PC-9 (cell line): ENCODE measurements at places on chromosomes 6 and 20.

DNA sequence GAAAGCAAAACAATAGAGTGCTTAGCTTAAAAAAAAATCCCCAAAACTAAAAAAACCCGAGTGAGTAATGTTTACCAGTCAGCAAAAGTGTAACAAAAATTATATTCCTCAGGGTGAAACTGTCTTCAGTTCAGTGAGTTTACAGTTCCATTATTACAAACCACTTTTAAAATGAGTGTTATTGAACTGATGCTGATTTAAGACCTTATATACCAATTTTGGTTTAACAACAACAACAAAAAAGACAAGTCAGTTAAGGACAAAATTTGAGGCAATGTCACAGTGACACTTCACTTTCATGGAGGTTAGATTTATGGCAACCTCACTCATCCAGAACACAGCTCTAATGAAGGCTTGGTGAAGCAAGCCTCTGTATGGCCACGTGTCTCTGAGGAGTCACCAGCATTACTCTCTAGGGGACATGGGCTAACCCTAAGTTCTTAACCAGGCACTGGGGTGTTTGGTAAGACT, 630.8 kb downstream of the PHF3 start:
- no peak for DNase-seq

DNA sequence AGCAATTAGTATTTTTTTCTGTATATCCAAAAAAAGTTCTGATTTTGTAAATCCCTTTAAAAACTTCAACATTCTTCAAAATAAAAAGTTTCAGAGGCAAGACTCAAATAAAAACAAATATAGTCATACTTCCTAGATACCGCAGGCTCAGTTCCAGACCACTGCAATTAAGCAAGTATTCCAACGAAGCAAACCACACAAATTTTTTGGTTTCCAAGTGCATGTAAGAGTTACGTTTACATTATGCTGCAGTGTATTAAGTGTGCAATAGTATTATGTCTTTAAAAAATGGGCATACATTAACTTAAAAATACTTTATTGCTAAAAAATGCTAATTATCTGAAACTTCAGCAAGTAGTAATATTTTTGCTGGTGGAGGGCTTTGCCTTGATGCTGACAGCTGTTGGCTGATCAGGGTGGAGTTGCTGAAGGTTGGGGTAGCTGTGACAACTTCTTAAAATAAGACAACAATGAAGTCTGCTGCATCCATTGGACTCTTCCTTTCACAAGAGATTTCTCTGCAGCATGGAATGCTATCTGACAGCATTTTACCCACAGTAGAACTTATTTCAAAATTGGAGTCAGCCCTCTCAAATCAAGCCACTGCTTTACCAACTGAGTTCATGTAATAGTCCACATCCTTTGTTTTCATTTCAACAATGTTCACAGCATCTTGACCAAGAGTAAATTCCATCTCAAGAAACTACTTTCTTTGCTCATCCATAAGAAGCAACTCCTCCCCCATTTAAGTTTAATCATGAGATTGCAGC, 46.0 kb downstream of the PHIP start:
- no peak for DNase-seq

GRCh38 chr6:145669627-145670034, 65.7 kb downstream of the EPM2A start:
- no peak for DNase-seq

DNA sequence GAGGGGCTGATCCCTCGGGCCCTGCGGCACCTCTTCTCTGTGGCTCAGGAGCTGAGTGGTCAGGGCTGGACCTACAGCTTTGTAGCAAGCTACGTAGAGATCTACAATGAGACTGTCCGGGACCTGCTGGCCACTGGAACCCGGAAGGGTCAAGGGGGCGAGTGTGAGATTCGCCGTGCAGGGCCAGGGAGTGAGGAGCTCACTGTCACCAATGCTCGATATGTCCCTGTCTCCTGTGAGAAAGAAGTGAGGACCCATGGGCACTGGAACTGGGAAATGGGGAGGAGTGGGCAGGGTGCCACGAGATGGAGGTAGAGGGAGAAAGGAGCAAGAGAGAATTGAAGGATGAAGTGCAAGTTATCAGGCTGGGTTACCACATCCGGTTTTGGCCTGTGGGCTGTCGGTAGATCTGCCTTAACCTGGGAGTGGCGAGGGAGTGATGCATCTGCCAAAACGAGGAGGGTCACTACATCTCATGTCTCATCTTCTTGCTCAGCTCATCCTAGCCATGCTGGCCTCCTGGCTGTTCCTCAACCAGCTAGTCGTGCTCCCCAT, 5.4 kb upstream of the PHF1 start:
- DNase-seq: no peak

GRCh38 chr20:15320941-15321340, 983.5 kb upstream of the FLRT3 start:
- DNase-seq: no peak

DNA sequence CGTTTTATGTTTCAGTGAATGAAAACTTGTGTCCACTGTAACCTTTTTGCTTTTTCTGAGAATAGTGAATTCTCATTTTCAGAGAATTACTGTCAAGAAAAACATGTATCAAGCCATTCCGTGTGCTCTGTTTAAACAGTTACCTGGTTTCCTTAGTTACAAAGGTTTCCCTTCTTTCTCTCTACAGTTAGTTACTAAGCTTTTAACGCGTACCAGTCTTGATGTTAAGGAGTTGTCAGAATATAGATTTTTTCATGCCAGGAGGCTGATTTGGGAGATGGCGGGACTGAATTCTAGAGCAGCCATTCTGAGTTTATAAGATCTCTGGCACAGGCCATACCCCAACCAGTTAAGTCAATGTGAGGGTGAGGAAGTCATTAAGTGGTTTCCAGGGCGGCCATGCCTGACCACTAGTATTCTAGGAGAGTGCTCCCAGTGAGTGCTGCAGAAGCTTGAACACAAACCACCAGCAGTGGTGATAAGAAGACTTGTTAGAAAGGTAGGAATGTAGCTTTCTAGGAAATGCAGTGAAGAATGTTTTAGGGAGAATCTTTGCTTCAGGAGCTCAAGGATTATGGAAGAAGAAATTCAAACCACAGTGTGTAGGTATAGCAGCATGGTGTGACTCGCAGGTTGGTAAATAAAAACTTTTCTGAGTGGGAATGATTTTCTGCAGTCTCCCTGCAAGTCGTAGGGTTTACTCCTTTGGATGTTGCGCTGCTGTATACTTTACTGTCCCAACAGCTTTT, 112.9 kb downstream of the JARID2 start:
- DNase-seq: no peak

DNA sequence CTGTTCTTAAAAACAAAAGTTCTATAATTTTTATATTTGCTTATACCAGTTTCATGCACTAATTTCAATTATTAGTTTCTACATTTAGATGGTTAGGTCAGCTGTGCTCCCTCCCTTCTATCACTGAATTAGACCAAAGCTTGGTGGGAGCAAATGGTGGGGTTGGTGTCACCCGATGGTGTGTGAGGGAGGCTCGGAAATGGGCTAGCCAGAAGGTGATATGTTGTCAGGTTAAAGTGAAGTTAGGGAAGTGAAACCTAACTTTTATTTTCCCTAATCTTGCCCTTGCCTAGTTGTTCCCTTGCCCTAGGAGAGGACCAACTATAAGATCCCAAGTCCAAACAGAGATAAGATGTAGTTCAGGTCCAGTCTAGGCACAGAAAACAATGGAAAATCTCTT, 38.7 kb downstream of the RPS12 start:
- DNase-seq: no peak

- DNase-seq: no peak
These were observed 228.8 kb downstream of the EPM2A start for GRCh38 chr6:145506565-145506964.

GRCh38 chr6:35497571-35498421, 917 bp upstream of the TEAD3 start:
- DNase-seq: no peak

- DNase-seq: peak; percentile 62
These were observed 65.2 kb downstream of the CDS2 start for GRCh38 chr20:5191829-5192569.

DNA sequence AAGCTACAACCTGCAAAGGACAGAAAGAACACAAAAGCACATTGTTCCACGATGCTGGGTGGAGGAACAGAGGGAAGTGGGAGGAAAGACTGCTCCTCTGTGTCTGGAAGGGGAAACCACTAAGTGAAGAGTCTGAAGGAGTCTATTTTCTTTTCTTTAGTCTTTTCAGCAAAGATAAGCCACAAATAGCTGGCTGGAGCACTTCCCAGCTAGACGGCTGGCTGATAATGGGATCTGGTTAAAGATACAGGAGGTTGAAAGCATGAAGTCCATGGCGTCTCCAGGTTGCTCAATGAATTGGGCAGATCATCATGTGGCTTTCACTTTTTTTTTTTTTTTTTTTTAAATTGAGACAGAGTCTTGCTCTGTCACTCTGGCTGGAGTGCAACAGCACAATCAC, 154.0 kb upstream of the KCNG1 start:
- no peak for DNase-seq

DNA sequence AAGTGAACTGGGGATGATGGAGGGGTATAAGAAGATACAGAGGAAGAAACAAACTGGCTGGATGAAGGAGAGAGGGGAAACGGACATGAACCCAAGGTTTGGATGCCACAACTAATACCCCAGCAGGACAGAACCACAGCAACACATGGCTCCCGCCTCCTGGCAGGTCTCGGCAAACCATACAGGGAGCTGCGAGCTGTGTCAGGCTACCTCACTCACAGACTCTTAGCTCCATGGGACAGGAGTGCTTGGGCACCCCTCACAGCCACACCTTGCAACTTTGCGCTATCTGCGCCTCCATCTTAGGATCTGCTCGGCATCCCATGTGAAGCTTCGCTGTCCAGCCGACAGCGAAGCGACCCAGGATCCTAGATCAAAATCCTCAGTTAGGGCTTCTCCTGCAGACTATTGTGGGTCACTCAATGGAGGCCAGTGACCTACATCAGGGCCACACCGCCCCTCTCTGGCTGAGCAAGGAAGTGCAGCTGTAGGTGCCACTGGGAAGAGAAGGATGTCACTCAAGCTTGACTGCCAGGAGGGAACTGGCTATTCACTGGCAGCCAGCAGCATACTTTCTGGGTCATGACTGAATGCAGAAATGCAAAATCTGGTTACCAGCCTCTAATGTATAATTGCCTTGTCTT, 174.4 kb upstream of the RIN2 start:
- peak; percentile 31 for DNase-seq
